NT2/D1 (cell line): ENCODE measurements at places on chromosomes 2 and 18.

GRCh38 chr2:161586517-161587167 lies 37.6 kb upstream of the SLC4A10 start:
- peak; percentile 8 for DNase-seq

DNA sequence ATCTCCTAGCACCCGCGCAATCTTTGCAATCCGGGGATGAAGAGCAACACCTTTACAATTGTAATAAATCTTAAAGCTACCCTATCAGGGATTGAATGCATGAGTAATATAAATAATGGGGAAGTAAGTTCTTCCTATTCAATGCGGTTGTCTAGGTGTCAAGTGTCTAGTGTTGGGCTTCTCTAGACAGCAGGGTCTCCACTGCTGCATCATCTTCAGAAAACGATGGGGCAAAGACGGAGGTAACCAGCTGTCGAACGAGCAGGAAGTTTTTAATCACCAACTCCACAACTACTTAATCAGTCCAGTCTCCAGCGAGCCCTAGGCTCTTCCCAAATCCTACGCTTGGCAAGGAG lies 573 bp downstream of the STAM2 start:
- DNase-seq, result no peak

GRCh38 chr2:191878548-191879279 lies 31.8 kb upstream of the CAVIN2 start:
- no peak for DNase-seq

- peak; percentile 8 for DNase-seq
Observed at GRCh38 chr2:14023558-14023957, 609.0 kb upstream of the LRATD1 start.

DNA sequence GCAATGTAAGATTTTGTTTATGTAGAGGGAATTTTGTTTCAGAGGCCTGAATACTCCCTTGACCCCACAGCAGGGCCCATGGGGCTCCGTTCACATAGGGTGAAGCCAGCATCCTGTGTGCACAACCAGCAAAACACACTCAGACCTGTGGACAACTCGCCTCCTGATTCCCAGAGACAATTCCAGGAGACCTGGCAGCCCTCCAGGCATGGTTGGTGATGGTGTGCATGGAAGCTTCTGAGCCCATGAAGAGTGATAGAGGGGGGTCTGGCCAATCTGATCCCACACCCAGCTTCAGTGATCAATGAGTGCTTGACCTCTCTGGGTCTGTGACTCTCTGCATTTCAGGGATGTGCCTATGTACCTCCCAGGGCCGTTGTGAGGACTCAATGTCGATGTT lies 91.0 kb upstream of the RAB6C start:
- no peak for DNase-seq

- no peak for DNase-seq
Observed at GRCh38 chr2:235543851-235544688, 50.2 kb downstream of the AGAP1 start.

DNA sequence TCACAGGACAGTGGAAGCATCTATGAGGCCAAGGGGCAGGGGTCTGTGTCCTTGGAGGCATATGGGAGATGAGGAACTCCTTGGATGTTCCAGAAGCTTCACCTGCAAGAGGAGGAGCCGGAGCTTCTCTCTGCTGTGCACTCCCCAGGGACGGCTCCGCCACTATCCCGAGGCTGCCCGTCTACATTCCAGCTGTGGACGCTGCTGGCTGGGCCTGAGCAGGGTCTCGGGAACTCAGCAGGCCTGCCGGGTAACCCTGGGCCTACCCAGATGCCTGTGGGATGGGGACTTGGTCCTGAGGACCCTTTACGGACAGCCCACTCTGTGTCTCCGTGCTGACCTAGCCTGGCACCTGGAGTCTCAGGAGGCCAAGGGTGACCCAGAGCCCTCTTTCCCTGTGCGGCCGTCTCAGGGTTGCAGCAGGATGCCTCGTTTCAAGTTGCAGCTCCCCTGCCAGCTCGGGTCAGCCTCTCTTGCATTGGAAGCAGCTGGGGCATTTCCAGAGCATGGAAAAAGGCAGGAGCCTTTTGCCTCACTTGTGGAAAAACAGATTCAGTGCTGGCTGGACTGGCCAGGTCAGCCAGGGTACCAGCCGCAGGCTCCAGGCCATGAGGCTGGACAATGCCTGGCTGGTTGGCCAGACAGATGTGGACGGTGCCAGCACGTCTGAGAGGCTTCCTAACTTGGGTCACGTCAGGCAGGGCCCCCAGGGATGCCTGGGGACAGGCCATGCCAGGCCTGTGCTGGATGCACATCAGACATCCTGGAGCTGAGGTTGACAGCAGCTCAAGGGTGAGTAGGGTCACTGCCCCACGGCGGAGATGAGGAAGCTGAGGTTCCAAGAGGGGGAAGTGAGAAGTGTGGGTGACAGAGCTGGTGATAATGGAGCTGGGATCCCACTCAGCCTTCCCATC lies 41.5 kb downstream of the SCTR start:
- no peak for DNase-seq

DNA sequence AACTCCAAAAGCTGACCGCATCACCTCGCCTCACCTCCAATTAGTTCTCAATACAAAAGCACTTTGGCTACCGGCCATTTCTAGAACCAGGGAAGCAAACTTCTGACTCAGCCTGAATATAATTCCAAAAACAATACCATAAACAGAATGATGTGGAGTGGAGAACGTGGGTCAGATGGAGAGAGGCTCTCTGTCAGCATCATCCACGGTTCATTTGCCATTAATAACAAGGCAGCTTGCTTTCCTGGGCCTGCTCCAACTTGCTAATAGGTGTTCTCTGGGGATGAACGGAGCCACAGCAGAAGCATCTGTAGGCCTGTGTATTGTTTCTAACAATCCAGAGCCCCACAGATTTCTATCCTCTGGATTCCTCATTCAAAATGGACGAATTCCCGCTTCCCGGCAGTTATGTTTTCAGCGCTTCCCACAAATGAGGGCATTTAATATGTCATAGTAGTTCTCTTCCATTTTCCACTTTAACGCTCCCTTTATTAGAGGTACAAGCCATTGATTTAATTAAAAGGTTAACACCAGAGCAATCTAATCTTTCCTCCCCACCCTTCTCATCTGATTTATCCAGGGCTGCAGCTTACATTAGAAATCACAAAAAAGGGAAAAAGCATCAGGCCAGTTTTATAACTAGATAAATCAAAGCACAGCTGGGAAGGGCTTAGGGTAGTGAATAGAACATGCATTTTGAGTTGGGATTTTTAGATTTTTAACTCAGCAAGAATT lies 23.2 kb upstream of the CNTNAP5 start:
- DNase-seq, result no peak

- DNase-seq, result no peak
Observed at GRCh38 chr2:239500574-239501550, 100.0 kb upstream of the HDAC4 start.

- no peak for DNase-seq
Observed at GRCh38 chr2:109385506-109385905, 228.3 kb downstream of the SEPTIN10 start.

DNA sequence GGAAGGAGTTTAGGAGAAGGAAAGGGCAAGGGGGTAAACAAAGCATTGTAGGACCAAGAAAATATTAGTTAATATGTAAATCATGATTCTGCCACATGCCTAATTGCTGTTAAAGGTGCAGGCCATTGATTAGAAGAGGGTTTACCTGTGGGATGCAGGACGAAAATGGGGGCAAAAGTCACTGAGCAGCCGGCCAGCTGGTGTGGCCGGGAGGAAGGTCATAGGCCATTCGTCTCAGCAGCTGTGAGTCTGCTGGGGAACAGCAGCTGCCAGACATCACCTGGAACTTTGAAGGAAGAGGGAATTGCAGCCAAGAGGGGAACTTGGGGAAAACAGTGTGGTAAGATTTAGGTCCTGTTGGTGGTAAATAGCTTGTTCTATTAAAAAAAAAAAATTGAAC lies 184.4 kb downstream of the DYSF start:
- DNase-seq, result no peak

- no peak for DNase-seq
Observed at GRCh38 chr2:46267616-46268015, 29.6 kb upstream of the EPAS1 start.

- DNase-seq, result no peak
Observed at GRCh38 chr2:241390301-241391206, 34.5 kb downstream of the FARP2 start.

GRCh38 chr2:58640042-58640441 lies 398.9 kb upstream of the FANCL start:
- DNase-seq, result no peak
